ENCODE measurements at places on chromosomes 5 and 9.

- no peaks in the 10 kb centered on the region for H3K36me3 ChIP-seq
- H3K4me3 ChIP-seq: no peak overlapping the region
- no peaks in the 10 kb centered on the region for H3K4me1 ChIP-seq
- H3K27me3 ChIP-seq: peaks cover 14% of the 10 kb centered on the region
- H3K27ac ChIP-seq: no peak overlapping the region
Measured at GRCh38 chr9:130493021-130493420, 48.3 kb downstream of the ASS1 start.

DNA sequence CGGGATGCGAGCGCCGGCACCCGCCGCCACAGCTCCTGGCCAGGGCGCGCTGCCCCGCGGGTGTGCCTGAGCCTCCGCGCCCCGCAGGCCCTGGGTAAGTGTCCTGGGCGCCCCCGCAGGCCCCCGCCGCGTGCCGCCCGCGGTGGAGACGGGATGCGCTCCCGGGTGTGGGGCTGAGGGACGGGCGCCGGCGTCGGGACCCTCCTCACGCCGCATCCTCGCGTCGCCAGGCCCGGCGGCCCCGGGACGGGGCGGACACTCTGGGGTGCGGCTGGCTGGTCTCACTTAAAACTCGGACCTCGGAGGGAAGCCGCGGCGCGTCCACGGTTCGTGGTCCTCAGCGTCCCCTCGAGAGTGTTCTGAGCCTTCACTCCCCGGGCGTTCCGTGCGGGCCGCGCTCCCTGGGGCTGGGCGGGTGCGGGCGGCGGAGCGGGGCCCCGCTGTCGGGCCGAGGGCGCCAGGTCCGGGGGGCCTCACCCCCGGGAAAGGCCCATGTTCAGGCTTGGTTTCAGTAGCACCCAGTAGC, 275 bp downstream of the AHRR start:
- H3K36me3 ChIP-seq: peaks cover 12% of the 10 kb centered on the region
- H3K4me1 ChIP-seq: peaks cover 25% of the 10 kb centered on the region
- H3K27me3 ChIP-seq: peaks cover 60% of the 10 kb centered on the region
- peak overlapping the region; percentile 67 for H3K4me3 ChIP-seq
- H3K27ac ChIP-seq: no peak overlapping the region
- DNase-seq: no peak

- H3K36me3 ChIP-seq: no peaks in the 10 kb centered on the region
- H3K27me3 ChIP-seq: no peaks in the 10 kb centered on the region
- H3K4me1 ChIP-seq: no peaks in the 10 kb centered on the region
Measured at GRCh38 chr5:52620315-52620714, 167.4 kb upstream of the ITGA1 start.

DNA sequence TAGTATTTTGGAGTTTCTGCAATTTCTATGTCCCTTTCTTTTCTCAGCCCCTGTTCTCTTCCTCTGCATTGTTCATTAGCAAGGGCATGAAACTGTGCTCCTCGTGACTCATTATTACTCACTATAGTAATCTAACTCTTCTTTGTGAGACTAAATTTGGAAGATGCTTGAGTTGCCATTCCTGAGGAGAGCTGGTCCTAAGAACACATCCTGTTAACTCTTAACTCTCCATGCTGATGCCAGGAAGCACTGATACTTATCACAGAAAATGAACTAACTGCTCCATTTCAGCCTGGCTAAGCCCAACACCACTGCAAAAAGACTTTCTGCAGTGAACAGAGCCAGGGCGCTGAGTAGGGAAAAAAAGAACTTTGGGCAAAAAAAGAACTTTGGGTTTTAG, 10.6 kb upstream of the CSNK1A1 start:
- H3K4me3 ChIP-seq: no peak overlapping the region
- no peaks in the 10 kb centered on the region for H3K27me3 ChIP-seq
- no peaks in the 10 kb centered on the region for H3K36me3 ChIP-seq
- no peak for DNase-seq

DNA sequence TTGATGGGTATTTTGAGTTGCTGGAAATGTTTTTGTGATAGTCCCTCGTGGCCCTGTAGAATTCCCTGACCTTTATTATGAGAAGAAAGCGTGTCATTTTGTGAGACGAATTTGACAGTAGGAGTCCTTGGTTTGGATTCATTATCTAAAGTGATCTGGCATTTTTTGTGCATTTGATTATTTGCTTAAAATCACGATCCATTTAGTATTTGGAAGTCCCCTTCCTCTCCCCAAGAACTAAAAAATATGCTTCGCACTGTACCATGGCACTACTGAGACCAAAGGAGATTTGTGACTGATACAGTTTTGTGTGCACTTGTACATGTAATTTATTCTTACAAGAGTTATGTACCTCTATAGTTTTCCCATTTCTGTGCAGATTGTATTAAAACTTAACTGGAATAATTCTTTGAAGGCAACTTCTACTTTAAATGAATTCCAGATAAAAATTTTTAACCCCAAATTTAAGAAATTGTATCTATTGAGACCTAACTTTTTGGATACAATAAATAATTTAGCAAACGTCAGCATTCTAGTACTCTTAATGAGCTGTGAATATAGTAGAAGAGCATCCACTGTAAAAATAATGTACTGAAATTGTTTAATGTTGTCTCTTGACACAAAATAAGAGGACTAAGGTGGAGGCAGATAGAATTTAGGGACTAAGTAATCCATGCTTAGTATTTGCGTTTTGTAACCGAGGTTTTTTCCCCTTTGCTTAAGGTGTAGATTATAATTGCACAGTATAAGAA, 2.1 kb downstream of the MAP3K1 start:
- no peaks in the 10 kb centered on the region for H3K27me3 ChIP-seq
- peak overlapping the region; percentile 89 for H3K4me3 ChIP-seq
- peaks cover 53% of the 10 kb centered on the region for H3K4me1 ChIP-seq
- DNase-seq: no peak
- H3K27ac ChIP-seq: peak overlapping the region; percentile 93

DNA sequence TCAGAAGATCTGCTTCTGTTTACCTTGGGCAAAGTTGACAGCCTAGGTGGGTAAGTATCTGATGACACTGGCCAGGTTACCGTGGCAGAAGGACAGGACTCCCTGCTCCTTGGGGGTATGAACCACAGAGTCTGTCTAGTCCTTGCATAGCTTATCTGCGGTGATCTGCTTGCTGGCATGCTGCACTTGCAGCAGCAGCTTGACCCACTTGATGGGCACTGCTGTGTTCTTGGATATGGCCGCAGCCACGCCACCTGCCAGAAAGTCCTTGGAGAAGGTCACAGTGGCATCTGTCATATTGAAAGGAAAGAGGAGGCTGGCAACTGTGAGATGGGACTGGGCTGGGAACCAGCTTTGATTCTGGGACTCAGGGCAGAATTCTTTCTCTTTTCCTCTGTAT, 35.9 kb upstream of the POC5 start:
- H3K4me3 ChIP-seq: no peak overlapping the region
- peaks cover 27% of the 10 kb centered on the region for H3K27me3 ChIP-seq
- DNase-seq: no peak
- no peak overlapping the region for H3K27ac ChIP-seq
- H3K36me3 ChIP-seq: no peaks in the 10 kb centered on the region
- no peaks in the 10 kb centered on the region for H3K4me1 ChIP-seq

DNA sequence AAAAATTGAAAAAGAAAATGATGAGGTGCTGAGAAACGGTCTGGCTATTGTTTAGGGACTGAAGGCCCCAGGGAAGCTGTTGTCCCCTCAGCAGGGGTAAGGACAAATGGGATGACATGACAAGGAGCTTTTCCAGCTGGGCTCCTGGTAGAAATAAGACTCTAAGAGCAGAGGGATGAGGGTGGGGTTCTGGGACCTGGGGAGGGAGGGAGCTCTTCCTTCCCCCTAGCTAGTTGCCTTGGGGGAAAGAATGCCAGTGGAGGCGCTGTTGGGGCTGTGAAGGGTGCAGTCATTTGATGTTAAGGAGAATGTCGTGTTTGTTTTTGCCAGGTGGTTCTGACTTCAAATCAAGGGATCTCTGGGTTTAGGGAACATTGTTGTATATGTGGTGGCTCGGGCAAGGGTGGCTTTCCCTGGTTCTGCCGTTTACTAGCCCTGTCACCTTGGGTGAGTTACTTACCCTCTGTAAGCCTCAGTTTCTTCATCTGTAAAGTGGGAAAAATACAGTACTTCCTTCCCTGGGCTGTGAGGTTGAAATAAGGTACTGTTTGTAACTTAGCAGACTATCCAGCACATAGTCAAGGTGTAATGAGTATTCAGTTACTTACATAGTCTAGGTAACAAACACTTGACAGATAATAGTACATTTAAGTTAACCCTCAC, 47.8 kb downstream of the WWC1 start:
- H3K4me3 ChIP-seq: no peak overlapping the region
- no peaks in the 10 kb centered on the region for H3K4me1 ChIP-seq
- peaks cover 9% of the 10 kb centered on the region for H3K27me3 ChIP-seq
- H3K27ac ChIP-seq: no peak overlapping the region
- no peak for DNase-seq

DNA sequence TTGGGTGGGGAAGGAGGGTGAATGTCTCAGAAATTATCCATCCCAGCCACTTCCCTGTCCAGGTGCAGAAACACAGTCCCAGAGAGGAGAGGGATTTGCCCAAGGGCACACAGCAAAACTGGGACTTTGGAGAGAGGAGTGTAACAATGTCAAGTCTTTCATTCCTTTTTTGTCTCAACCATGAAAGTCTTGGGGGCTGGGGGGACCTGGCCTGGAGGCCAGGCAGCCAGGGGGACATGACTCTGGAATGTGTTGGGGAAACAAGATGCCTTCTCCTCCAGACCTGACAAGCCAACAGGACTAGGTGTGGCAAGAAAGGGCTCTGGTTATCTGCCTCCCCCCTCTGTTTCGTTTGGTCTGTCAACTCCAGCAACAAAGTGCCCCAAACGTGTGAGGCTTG, 13.9 kb upstream of the HAND1 start:
- H3K36me3 ChIP-seq: no peaks in the 10 kb centered on the region
- no peak overlapping the region for H3K4me3 ChIP-seq
- no peak overlapping the region for H3K27ac ChIP-seq
